ENCODE measurements at places on chromosomes 4 and X.

DNA sequence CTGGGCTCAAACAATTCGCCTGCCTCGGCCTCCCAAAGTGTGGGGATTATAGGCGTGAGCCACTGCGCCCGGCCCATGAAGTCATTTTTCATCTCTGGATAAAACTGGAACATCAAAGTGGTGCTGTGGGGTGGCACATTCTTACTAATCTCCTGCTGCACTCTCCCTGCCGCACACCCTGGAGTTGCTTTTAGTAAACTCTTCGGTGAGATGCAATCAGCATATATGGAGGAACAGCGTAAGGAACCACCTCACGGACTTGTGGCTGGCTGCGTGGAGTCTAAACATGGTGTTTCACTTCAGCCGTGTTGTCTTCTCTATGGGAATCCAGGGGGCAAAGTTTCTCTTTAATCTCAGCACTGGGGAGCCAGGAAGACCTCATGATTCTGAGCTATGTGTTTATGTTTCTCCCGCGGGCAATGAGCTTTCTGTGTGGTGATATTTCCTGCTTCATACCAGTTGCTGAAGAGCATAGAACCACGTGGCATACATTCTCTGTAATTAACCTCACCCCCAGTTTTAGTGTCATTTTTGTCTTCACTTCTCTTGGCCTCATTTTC is 2.1 kb upstream of the RHOH start:
- DNase-seq = peak; percentile 88

DNA sequence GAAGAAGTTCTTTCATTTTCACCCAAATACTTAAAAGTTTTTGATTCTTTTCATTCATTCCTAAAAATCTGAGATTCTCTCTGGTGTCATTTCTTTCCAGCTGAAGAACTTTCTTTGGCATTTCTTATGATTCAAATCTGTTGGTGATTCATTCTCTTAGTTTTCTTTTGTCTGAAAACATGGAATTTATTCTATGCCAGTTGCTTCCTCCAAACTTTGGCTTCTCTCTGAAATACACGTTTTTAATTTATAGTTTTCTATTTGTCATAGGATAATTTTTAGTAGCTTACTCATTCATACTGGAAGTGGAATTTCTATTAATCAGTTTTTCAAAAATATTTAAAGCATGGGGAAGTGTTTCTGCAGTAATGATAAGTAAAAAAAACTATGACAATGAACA is 1012.0 kb downstream of the RPA4 start:
- peak; percentile 1 for DNase-seq

- no peak for DNase-seq
Observed at GRCh38 chr4:528296-528695, 29.3 kb downstream of the PIGG start.

DNA sequence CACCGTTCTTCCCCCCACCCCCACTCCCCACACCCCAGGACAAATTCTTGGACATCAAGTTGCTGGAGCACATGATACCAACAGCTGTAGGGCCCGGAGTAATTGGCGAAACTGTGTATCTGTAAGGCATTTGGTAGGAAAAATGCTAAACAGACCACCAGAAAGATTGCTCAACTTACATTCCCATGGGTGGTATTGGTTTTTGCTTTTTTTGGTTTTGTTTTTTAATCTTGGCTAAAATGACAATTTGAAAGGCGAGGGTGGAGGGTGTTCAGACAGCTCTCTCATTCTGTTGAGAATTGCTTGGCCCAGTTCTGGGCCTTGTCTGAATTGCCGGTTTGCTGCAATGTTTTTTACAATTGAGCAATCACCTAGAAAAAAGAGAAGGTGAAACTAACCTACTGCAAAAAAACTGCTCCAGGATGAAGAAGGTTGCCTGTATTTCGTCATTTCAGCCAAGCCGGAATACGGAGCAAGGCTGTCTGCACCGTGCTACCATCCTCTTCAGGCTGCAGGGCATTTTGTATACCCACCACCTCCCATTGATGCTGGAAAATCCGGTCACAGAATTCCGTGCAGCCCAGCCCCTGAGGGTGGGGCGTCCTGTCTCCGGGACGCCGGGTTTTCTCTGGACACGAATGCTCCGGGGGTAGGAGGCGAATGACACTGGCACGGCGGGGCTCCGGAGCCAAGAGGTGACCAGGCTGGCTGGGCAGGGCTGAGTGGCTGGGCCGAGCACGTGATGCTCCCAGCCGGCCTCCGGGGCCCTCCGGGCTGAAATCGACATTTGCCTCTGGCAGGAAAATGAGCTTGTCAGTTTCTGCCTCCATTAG is at the start of gene CLCN4:
CLCN4 (plus strand) TSS at position 777 of the 833 bp plus-strand sequence. CDS start 28,058 bp downstream, outside the sequence.
- DNase-seq = peak; percentile 56

DNA sequence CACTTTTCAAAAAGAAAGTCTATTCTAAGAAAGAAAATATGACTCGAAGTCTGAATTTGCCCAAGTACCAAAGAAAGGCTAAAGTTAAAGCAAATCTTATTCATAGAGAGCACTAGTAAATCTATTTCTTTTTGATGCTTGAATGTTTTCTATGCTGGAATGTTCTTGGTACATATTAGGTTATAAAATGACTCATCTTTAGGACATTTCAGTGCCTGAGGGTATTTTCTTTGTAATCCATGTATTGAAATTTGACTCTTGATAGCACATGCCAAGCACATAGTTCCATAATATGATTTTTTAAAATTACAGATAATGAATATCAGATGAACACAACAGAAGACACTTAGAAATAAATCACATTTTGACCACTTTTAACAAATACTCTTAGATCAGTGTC is 232.8 kb downstream of the TRIML1 start:
- peak; percentile 4 for DNase-seq

- DNase-seq = peak; percentile 13
Observed at GRCh38 chr4:189974056-189974455, 33.4 kb downstream of the FRG1 start.

GRCh38 chr4:119070301-119070700 is 65.3 kb upstream of the MYOZ2 start:
- DNase-seq = no peak

- no peak for DNase-seq
Observed at GRCh38 chrX:129934461-129934860, 28.5 kb downstream of the UTP14A start.

DNA sequence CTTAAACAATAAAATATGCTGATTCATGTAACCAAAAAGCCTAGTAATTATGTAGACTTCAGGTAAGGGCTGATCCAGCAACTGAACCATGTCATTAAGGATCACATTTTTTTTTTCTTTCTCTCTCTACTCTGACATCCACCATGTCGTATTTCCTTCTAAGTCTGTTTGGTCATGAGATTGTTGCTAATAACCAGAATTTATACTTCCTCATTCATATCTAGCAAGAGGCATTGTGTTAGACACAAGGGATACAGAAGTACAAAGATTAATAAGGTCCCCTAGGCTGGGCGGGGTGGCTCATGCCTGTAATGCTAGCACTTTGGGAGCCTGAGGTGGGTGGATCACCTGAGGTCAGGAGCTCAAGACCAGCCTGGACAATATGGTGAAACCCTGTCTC is 24.1 kb downstream of the PHEX start:
- no peak for DNase-seq

DNA sequence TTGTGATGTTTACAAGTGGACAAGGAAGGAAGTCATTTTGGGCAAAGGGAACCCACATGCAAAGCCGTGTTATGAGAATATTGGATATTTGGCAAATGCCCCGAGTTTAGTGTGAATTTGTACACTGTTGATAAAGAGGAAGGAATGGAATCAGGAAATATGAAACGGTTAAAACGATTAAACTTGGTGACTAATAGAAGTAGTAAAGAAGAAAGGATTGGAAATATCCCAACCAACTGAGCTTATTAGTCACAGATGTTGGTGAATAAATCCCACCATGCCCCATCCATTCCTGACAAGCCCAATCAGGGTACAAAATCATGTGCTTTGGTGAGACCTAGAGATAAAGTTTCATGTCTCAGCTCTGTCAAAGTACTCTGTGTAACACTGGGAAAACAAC is 22.0 kb downstream of the ARHGAP24 start:
- DNase-seq = peak; percentile 66

DNA sequence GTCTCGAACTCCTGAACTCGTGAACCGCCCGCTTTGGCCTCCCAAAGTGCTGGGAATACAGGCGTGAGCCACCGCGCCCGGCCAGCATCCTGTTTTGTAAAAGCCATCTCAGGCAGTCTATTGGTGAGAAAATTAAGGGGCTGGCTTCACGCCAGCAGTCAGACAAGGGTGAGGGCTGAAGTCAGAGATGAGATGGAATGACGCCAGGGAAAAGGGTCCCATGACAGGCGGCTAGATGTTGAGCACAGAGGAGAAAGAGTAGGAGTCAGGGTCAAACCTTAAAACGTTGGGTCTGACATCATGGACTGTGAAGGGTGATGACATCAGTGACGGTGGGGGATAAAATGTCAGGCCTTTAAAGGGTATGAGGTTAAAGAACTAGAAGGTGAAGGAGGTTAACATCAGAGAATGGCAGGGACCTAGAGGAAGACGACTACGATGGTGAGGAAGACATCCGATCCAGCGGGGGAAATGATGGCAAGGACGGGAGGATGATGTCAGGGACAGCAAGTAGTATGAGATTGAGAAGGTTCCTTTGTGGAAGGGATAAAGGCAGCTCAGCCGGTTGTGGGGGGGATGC is 504 bp upstream of the RBM3 start:
- DNase-seq = peak; percentile 52

DNA sequence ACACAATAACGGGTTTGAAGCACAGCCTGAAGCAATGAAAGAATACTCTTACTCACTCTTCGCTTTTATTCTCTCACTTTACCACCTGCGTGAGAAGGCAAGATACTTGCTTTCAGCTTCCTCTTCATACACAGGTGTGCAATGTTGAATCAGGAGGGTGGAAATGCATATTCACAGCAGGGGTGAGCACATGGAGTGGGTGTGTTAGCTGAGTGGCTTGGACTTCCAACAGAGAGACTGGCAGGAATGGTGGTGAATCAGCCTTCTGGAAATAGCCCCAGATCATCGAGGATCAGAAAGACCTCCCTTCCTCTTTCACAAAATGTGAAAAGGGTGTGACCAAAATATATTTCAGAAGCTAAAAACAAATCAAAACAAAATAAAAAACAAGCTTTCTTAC is 521.2 kb downstream of the STIM2 start:
- no peak for DNase-seq

GRCh38 chr4:93416344-93417128 is 412.0 kb upstream of the ATOH1 start:
- peak; percentile 11 for DNase-seq

GRCh38 chr4:141636771-141637460 is 533 bp downstream of the IL15 start:
- DNase-seq = peak; percentile 52

GRCh38 chr4:121829511-121829910 is 5.8 kb upstream of the CCNA2 start:
- DNase-seq = no peak

DNA sequence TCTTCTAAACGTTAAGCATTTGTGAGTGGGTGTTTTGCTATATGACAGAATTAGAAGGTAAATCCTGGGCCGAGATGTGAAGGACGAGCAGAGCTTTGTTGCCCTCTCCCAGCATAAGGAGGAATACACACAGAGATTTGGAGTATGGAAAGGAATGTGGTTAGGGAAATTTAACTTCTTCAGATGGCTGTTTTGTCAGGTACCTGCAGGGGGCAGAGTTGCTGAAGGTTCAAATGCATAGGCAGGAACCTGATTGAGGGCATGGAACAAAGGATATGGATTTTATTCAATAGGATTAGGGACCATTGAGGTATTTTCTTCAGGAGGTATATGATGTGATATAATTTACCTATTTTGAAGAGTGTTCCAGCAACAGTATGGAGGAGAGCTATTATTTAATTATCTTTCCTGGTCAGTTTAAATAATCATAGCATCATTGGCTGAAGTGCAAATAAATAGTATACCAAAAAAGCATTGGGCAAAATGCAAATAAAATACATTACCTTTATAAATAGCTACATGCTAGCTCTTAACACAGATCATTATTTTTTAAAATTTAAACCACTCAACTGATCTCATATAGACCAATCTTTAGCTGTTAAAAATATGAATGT is 143.6 kb downstream of the SLIT2 start:
- DNase-seq = peak; percentile 73

GRCh38 chrX:91079342-91080114 is 355.1 kb upstream of the PABPC5 start:
- DNase-seq = no peak

- DNase-seq = peak; percentile 78
Observed at GRCh38 chr4:106329041-106329618, 12.8 kb downstream of the AIMP1 start.

DNA sequence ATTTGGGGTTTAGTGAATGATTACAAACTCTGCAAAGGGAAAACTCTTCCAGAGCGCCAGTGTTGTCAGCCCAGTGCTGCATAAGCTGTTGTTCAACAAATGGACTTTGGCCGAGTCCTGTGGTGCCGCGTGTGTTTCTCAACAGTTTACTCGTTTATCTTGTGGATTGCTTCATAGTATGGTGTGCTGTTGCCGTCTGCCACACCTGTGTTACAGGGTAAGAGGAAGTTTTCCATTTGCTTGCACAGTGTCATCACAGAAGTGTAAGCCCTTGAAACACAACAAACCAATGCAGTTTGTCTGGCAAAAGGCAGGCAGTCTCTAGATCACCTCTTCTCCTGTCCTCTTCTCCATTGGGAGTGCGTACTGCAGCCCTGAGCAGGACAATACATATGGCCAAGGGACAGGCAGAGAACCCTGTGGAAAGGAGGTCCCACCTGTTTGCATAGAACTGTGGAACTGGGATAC is 66.3 kb downstream of the DCUN1D4 start:
- no peak for DNase-seq

DNA sequence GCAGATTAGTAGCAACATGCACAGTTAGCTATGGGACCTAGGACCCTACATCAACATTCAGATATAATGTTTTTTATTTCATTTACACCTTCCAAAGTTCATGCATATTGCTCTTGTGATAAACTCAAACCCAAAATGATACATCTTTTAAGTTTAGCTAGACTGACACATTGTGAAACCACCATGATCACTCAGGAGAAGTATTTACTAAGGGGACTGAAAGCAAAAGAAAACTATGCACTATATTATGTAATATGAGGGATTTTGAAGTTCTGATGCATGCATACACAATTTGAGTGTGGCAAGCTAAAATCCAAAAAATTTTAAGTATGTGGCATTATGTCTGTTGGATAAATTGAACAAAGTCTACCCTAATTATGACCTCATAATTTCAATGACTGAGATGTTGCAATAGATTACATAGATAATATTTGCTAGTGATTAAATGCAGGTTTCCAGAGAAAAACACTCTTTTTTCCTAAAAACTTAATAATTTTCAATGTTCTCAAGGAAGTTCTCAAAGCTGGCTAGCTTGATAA is 914.8 kb upstream of the GRIA3 start:
- peak; percentile 2 for DNase-seq

- DNase-seq = no peak
Observed at GRCh38 chr4:7850489-7850888, 89.2 kb downstream of the AFAP1 start.

GRCh38 chr4:57442831-57443291 is 332.7 kb upstream of the IGFBP7 start:
- DNase-seq = peak; percentile 56

GRCh38 chr4:165450871-165451270 is 72.1 kb downstream of the CPE start:
- DNase-seq = no peak

DNA sequence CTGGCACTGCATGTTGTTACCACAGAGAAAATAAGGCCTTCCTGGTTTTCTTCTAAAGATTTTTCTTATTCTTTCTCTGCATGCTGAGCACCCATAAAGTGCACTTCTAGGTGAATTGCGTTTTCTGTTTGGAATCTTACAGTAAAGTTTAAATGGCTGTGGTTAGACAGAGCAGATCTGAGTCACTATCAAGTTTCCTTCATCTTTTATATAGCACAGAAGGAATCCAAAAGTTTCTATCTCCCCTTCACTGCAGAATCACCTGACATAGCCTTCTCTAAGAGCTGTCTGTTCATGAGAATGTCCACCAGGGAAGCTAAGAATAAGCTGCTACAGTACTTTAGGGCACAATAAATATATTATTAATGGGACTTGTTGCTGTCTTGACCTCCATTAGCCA is 455.5 kb upstream of the FAM241A start:
- peak; percentile 1 for DNase-seq

Measured in choroid plexus epithelial cell (primary cell).